Cortex of kidney (tissue), 1 donor: ENCODE measurements at places on chromosomes 6 and 20.

DNA sequence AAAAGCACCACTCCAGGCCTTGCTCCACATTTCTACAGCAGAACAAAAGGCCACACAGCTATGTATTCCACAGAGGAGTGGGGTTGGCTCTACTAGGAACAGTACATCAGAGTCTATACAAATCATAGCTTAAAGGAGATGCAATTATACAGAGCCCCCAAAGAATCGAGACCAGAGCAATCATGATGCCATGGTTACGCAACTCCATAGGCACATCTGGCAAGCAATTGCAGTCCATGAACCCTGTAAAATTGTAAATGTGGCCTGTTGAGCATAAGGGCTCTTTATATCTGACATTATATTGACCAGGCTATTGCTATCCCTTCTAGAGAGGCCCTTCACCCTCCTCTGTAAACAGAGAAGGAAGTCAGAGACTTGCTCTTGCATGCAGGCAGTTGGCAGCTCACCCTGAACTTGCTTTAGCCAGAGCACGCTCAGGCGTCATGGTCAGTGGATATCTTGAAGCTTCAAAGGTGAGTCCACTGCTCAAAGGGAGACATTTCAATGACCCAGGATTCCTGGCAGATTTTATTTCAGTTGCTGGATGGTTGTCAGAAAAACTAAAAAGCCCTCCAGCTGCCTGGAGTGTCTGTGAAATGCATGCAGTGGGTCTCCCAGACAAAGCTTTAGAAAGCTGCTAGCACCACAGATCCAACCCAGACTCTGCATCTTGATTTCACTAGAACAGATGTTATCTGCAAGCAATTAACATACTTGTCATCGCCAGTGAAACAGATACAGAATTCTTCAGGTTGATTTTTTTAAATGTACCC is 357.2 kb downstream of the CENPW start:
- DNase-seq: no peak

DNA sequence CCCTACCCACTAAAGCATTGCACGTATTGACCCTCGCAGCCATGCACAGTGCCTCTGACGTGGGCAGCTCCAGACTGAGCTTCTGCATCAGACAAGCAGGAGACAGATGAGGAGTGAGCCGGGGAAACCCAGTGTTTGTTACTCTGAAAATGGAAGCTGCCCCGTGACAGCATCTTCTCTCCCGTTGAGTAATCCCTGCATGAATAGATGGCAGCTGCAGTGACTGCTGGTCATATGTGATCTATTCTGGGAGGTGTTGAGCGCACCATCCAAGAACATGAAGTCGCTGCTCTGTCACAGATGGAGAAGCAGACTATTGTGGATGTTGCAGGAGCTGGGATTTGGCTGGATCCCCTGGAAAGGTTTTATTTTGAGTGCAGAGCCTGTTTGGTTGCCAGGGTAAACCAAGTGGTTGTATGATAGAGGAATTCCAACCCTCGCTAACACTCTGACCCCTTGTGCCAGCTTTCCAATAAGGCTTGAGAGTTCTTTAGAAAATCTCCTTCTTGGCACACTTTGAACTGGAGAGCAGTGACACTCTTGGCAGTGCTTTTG is 242.2 kb downstream of the NRN1 start:
- DNase-seq: no peak

- DNase-seq: no peak
These were observed 448 bp upstream of the RNF114 start for GRCh38 chr20:49935746-49936152.

- DNase-seq: no peak
These were observed 40.8 kb downstream of the ZFAND3 start for GRCh38 chr6:37860226-37860839.
